AG10803 (cell line): ENCODE measurements at places on chromosomes 16 and 17.

- no peak for DNase-seq
Observed at GRCh38 chr17:1299552-1300370, 20.3 kb downstream of the TRARG1 start.

DNA sequence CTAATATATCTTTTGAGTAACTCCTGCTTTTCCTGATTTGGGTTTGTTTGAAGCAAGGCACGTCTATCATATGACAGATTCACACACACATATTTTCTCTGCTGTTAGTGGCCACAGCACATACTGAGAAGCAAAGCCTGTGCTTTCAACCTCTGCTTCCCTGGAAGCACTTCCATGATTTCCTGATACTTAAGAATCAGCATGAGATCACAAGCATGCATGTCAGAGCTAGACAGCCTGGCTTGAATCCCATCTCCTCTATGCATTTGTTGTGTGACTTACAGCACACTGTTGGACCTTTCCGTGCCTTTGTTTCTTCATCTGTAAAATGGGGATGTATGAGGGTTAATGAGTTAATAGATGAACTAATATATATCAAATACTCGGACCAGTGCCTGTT, 151.1 kb upstream of the NOL11 start:
- no peak for DNase-seq

DNA sequence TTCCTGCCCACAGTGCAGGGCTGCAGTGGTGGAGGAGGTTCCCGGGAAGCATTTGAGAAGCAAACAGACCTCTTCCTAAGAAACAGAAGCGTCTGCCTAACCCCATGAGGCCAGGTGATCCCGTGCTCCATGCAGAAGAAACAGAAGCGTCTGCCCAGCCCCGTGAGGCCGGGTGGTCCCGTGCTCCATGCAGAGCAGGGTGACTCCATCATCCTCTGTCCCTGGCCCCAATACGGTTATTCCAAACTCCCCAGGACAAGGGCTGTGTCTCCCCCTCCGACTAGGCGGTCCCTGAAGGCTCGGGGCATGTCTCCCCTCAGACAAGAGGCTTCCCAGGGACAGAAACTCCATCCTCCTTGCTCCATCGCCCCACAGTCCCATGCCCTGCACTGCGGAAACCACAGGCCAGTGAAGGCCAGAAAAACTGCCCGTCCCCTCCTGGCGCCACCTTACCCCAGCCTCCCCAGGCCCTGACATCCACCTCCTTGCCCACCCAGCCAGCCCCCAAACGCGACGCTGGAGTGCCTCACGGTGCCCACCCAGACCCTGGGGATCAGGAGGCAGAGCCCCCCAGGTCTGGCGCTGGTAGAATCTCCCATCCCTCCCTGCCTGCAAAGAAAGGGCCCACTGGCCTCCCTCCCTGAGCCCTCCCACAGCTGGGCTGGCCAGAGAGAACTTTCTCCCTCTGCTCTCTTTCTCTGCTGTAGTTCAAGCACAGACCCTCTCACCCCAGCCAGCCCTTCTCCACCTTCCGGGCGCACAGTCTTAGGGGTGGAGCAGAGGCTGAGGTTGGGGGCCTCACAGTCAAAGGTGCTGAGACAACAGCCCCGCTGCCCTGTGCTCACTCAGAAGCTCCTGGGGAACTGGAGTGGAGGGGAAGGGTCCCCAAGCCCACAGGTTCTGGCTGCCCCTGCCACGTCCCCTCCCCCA, 30.6 kb upstream of the KRT17 start:
- DNase-seq, result no peak

GRCh38 chr17:47882695-47883588, 13.1 kb upstream of the SP2 start:
- no peak for DNase-seq

- DNase-seq, result no peak
Observed at GRCh38 chr17:74859459-74860228, at the start of gene GRIN2C. Gene GRIN2C, minus strand, starts transcription at chr17:74859885. Its CDS starts 4,793 bp downstream, at chr17:74855092.

DNA sequence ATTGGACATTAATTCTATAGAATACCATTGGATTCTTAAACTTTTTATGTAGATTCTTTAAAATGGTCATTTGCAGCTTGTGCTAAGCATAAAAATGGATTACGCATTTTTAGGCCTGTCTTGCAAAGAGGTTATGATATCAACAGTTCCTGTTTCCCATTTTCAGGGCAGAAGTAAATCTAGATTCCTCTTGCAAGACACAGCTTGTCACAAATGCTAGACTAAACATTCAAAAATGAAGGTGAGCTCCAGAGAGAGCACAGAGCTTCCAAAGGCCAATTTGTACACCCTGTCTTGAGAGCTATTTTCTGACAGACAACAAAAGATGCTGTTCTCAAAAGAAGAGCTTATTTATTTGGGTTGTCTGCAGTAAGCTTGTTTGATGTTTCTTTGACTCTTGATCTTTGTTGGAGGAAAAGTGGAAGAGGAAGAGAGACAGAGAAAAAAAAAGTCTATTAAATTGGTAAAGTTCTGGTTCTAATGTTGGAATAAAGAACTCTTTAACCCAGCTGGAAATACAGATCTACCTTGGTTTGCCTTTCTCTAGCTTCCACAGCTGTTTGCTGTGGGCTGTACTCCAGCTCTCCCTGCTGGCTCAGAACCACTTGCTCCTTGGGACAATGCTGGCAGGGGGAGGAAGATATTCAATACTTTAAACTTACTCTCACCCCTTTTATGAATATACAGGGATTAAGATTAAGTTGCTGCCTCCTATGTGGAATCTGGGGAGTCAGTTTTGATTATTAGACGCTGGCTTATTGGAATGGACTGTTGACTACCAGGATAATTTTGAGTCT, 651.8 kb downstream of the CDH11 start:
- no peak for DNase-seq

DNA sequence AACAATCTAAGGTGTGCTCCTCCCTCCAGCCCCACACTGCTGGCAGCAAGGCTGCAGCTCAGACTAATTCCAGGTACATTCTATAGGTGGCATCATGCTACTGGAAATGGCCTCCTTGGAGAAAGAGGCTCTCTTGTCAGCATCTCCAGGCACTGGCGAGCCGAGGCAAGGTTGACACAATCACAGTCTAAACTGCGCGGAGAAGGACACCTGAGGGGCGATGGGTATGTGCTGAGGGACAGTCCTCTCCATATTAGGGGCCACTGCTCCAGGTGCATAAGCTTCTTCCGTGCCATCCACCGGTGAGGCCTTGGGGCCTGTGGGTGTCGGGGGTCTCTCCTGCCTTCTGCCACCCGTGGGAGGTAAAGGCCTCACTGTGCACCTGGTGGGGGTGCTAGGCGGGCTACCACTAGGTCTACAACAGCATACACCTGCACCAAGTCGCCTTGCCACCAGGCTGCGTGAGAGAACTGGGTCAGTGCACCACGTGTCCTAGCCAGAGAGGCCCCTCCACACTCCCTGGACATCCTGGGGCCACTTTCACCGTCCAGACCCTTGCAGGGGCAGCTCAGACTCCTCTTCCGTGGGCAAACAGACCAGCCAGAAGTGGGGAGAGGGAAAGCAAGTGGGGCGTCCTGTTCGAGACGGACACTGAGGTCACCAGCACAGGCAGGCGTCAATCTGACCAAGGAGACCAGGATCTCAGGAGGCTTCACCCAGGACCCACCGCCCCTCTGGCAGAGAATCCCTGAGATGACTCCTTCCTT, 12.1 kb upstream of the CBX8 start:
- DNase-seq, result no peak

- no peak for DNase-seq
Observed at GRCh38 chr16:11609474-11610120, 22.9 kb upstream of the LITAF start.

DNA sequence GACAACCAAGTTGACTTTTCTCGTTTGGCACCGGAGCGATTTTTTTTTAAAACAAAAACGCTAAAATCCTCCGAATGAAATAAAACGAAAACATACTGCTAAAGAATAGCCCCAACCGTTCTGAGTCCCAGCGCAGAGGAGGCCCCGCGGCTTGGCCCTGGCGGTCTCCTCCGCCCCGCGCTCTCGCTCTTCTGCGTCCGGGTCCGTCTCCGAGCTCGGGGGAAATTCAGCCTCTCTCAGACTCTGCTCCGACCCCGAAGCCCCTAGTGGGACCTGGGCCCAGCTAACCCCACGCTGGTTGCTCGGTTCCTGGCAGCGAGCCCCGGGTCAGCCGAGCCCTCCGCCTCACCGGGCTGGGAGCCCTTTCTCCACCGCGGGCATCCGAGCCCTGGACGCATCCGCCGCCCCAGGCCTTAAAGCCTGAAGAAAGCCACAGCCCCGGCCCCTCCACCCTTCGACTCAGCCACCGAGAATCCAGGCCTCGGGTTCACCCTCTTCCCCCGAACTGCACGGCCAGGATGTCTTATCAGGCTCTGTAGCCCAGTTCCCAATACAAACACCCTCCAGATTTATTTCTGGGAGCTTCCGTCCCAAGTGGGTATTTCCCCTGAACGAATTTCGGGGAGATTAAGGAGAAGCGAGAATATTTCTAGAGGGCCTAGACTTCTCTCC, 1.2 kb downstream of the TBX2 start:
- DNase-seq, result no peak

- no peak for DNase-seq
Observed at GRCh38 chr16:65113441-65113840, 8.4 kb downstream of the CDH11 start.

GRCh38 chr16:82880346-82880745, 253.6 kb downstream of the CDH13 start:
- DNase-seq, result no peak

DNA sequence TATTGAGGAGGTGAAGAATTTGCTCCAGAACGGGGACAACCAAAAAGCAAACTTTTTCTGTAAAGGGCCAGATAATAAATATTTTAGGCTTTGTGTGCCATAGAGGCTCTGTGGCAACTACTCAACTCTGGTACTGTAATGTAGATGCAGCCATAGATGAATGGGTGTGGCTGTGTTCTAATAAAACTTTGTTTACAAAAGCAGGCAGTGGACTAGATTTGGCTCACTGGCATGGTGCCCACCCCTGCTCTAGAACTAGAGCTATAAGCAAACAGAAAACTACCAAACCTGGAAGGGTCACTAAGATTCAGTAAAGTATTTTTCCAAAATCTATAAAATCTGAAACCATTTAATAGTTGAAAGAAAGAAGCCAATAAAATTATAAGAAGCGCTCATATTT, 24.6 kb upstream of the SMURF2 start:
- DNase-seq, result no peak

GRCh38 chr17:42775534-42776098, 2.4 kb downstream of the VPS25 start:
- DNase-seq, result no peak

DNA sequence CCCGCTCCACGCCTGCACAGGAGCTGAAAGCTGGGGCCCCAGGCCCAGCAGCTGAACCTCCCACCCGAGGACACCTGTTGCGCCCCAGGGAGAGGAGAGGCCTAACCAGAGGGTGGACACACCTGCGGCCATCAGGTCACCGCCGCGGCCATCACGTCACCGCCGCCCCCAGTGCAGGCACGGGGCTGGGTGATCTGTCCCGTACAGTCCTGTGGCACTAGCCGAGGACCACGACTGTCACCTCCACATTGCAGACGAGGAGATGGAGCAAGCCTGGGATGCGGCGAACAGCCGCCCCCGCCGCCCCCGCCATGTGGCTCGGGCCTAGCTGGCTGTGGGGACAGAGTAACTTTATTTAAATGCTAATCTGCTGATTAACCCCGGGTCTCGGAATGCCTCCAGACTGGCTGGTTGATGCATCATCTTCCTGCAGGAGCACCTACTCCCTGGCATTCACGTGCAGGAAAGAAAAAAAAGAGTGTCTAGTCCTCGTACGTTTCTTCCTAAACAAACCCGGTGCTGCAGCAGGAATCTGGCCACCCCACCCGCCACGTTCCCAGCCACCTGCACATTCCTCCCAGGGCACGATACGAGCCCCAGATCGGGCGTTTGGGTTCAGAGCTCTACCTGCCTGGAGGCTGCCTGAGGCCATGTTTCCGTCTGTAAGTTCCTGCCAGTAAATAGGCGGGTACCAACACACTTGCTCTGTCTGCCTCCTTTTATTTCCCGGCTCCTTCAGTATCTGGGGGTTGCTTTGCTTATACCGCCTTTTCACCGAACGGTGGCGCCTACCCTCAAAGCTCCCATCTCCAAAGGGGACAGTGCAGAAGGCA, 29.9 kb downstream of the PIEZO1 start:
- peak; percentile 60 for DNase-seq

GRCh38 chr17:67020293-67020766, 24.0 kb upstream of the CACNG1 start:
- no peak for DNase-seq
